ENCODE measurements at places on chromosomes 6 and 20.

DNA sequence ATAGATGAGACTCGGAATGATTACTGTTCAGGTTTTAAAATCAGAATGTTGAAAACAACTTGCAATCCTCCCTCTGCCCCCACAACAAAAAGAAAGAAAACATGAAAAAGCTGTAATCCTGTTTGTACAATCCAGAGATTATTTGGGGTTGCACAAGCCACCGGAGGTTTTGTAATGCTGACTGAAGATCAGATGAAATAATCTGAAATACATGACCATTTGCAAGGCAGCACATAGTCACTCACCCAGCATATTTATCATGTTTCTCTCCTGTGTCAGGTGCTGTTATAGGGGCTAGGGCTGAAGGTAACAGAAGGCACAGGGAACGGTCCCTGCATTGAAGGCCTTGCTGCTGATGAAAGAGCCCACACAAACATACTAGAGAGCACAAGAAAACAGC lies 85.3 kb downstream of the SIM1 start:
- no peak for DNase-seq

DNA sequence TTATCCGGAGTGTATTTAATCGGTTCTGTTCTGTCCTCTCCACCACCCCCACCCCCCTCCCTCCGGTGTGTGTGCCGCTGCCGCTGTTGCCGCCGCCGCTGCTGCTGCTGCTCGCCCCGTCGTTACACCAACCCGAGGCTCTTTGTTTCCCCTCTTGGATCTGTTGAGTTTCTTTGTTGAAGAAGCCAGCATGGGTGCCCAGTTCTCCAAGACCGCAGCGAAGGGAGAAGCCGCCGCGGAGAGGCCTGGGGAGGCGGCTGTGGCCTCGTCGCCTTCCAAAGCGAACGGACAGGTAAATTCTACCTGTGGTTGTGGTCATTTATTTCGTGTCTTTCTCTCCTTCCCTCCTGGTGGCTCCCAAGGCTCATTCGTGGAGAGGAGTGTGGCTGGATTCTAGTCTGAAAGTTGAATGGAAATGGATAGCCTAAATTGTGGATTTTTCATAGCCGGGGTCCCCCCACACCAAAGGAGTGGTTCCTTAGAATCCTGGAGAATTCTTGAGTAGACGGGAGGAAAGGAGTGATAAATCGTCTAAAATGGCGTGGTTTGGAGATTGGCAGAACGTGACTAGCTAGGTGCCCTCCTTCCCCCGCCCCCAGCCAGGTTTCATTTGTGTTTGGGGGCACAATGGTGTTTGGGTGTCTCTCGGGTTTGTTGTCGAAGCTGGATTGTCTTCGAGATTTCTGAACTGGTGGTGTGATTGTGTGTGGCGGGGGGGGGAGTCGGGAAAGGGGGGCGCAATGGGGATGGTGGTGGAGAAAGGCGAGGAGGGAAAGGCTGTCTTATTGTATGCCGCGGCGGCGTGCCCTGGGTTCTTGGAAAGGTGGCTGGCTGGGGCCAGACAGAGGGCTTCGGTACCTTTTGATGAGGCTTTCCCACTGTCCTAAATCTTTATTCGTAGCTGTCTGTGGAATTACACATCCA lies 673 bp downstream of the MARCKS start:
- DNase-seq: peak; percentile 91

- no peak for DNase-seq
These were observed 725 bp downstream of the OSER1 start for GRCh38 chr20:44209686-44210405.

- no peak for DNase-seq
These were observed 48.6 kb downstream of the CDKAL1 start for GRCh38 chr6:20582586-20583443.

DNA sequence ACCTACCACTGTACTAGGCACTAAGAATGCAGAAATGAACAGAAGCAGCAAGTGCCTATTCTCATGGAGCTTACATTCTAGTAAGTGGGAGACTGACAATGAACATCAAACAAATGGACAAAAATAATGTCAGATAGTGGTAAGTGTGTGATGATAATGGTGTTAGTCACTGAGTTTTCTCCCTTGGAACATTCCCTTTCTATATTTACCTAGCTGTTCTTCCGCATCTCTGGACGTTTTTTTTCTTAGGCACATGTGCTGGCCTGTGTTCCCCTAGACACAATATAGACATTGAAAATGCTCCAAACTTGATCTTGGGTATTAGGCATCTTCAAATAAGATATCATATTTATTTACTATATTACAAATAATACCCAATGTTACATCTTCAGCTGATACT lies 218.1 kb upstream of the GJE1 start:
- no peak for DNase-seq

DNA sequence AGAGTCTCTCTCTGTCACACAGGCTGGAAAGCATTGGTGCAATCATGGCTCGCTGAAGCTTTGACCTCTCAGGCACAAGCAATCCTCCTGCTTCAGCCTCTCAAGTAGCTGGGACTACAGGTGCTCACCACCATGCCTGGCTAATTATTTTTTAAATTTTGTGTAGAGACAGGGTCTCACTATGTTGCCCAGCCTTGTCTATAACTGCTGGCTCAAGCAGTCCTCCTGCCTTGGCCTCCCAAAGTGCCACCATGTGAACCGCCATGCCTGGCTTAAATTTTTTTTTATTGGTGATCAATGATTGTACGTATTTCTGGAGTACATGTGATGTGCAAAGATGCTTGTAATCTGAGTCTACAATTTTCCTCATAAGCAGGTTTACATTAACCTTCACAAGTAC lies 54.8 kb downstream of the THBS2 start:
- no peak for DNase-seq

GRCh38 chr20:46712056-46712636 lies 2.7 kb downstream of the SLC2A10 start:
- DNase-seq: no peak

DNA sequence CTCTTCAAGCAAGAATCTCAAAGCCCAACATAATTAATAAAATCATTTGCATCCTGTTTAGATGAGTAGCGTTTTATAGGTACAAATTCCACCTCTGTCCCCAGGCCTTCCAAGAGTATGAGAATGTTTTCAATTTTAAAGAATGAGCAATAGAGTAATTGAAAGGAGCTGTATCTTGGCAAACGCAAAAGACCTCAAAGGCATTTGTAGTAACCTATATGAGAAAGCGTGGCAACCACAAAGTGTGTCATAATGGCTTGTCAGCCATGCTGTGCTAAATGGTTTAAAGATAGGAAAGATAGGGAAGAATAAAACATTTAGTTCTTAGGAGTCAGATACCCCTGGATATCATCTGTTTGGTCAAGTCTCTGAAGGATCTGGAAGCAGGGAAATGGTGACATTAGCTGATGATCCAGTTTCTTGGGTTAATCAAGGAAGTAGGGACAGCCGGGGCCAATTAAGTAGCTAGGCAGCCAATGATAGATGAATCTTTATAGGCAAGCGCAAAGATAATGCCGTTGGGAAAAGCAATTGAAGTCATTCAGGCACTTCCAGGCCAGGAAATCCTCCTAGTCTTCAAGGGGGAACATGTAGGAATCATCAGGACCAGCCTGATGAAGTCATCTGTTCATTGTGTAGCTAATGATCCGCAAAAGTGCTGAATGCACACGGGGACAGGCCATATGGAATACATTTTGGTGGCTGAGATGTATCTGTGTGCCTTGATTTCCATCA lies 71.5 kb upstream of the ISM1 start:
- DNase-seq: no peak

DNA sequence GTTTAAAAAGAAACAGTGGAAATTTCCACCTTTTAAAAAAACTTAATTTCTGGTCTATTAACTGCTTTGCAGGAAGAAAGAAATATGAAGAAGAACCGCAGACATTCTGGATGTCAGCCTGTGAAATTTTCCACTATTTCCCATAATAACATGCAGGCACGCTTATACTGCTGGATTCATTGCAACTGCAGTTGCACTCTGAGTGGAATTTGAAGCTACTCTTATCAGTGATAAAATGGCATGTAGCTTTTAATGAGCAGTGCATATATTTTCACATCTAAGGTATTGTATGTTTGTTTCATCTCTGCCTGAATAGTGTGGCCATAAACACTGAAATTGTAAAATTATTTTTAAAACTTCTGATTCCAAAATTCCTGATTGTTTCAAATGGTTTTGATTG lies 28.2 kb downstream of the NCOA3 start:
- DNase-seq: no peak

- no peak for DNase-seq
These were observed 46.6 kb upstream of the TFAP2C start for GRCh38 chr20:56582542-56582941.

- no peak for DNase-seq
These were observed 64.1 kb upstream of the DDR1 start for GRCh38 chr6:30820193-30820592.

DNA sequence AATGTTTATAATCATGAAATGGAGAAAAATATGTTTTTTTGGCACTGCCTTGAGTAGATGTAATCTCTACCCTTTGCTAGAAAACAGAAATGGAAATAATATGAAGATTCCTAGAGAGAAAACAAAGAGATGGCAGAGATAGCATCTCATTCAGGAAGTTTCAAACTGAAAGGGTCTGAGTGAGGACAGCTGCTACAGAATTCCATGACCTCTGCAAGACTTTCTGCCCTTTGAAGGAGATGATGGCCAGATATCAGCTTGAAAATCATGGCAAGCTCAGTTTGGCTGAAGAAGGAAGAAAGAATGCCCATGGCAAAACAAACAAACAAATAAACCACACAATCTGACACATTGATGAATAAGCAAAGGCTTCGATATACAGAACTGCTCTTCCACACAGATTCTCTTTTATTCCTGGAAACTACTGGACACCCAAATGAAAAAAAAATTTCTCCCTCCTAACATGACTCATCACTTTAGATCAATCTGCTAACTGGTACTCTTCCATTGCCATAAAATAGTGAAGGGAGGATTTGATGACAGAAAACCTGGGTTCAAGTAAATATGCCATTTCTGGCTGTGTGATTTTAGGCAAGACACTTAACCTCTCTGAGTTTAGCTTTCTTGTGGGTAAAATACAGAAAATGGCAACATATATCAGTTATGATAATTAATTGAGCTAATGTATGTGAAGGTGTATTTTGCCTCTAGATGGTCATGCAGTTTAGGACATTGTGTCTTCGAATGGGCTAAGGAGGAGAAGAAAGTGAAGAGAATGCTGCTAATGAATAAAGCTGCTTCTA lies 105.9 kb upstream of the SPACA1 start:
- DNase-seq: no peak

DNA sequence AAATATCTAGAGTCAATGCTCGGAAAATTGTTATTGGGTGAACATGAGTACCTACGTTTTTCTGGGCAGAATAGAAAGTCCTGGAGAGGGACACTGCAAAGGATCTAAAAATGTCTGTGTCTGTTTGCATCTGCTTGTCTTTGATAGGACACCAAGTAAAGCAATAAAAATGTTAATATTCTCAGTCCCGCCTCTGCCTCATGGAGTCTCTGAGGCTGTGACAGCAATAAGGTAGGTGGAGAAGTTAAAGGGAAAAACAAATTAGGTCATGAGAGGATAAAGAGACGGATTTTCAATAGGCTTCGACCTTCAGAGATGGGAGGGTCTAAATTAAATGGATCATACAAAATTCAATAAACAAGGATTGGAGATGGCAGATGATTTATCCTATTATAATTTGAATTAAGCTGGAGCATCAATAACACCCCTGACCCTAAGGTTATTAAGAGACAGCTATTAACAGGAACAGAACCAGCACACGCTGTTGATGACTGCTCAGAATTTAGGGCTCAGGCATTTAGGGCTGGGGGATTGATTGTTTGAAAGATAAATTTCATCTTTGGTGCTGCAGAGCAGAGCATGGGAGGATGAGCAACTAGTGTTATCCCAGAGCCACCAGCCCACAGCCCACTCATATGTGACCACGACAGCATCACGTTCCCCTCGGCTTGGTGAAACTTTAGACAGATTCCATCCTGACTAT lies 620.3 kb upstream of the CDH4 start:
- DNase-seq: no peak

DNA sequence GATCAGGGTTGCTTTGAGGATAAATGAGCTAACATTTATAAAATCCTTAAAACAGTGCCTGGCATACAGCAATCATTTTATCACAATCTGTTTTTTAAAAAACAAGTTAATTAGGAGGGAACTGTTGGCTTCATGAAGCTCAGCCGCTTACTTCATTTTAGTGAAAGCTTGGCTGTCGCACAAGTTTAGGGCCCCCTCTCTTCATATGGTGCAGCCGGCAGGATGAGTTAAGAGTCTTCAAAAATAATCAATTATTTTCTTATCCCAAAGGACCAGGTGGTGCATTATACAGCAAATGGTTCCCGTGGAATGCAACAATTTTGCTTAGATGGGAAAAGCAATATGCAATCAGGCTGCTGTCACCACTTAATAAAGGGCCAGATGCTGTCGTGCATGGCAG lies 57.4 kb upstream of the PROKR2 start:
- DNase-seq: no peak

DNA sequence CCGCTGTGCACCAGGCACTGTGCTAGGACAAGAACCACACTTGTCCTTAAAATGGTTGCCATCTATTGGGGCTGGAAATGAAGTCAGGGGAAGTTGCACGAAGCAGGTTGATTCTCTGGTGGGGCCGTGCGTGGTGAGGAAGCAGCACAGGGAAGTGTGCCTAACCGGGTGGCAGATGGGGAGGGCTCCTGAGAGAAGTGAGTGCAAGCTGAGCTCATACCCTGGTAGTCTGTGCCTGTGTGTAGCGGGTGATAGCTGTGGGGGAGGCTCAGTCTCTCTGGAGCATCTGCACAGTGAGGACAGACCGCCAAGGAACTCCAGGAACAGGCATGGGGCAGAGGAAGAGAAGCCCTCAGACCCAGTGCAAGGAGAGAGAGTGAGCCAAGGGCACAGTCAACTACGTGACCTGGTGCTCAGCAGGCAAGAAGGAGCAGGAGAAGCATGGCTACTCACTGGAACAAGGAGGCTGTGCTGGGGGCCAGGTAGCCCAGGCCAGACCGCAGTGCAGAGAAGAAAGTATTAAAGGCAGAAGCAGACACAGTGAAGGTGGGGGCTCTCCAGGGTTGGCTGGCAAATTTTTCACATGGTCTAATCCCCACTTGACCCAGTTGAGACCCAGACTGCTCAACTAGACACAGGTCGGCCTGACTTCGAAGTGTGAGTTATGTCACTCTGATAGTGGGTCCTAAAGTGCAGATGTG lies 155.0 kb downstream of the CDH26 start:
- no peak for DNase-seq

GRCh38 chr6:69732640-69733039 lies 64.2 kb downstream of the LMBRD1 start:
- no peak for DNase-seq

GRCh38 chr20:41956338-41957074 lies 338.3 kb upstream of the CHD6 start:
- no peak for DNase-seq

- DNase-seq: no peak
These were observed 340.4 kb downstream of the CDC5L start for GRCh38 chr6:44727651-44728630.

DNA sequence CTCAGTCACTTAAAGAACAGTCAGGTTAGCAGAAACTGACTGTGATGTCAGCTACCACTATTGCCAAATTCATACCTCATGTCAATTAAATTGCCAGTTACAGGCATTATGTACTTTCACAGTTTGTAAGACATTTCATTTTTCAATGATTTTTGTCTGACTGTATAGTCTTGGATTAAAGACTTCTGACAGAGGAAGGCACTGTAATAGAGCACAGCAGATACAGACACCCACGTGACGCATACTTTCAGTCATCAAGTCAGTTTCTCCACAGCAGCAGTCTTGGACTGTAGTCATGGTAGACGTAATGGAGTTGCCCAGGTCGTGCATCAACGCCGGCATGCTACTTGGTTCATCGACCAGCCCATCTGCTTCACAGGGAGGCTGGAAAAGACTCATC lies 29.5 kb upstream of the ELOVL5 start:
- DNase-seq: no peak

GRCh38 chr6:166621114-166621540 lies 5.9 kb downstream of the RPS6KA2 start:
- no peak for DNase-seq

- peak; percentile 50 for DNase-seq
These were observed 169.9 kb upstream of the CST7 start for GRCh38 chr20:24779131-24779530.

All from lower leg skin (tissue), 4 donors.